ENCODE measurements at places on chromosomes 11 and 22.

DNA sequence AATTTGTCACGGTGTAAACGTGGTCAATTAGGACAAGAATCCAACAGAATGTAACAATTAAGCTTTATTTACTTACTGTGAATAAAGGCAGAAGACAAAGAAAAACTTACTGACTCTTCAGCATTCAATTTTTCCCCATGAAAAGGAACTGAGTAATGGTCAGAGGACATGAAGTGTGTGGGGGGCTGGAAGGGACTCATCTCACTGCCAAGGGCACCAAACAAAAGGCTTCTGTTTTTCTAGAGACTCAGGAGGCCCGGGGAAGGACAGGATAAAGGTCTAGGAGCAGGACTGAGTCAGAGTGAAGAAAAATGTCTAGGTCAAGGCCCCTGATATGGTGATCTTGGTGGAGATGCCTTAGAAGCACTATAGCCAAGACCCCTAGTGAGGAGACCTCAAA lies 564.2 kb upstream of the ANO5 start:
- DNase-seq, result no peak

GRCh38 chr11:43511959-43512358 lies 153.2 kb downstream of the TTC17 start:
- DNase-seq, result no peak

- DNase-seq, result no peak
These were observed 3.2 kb downstream of the ARHGEF12 start for GRCh38 chr11:120339394-120339890.

DNA sequence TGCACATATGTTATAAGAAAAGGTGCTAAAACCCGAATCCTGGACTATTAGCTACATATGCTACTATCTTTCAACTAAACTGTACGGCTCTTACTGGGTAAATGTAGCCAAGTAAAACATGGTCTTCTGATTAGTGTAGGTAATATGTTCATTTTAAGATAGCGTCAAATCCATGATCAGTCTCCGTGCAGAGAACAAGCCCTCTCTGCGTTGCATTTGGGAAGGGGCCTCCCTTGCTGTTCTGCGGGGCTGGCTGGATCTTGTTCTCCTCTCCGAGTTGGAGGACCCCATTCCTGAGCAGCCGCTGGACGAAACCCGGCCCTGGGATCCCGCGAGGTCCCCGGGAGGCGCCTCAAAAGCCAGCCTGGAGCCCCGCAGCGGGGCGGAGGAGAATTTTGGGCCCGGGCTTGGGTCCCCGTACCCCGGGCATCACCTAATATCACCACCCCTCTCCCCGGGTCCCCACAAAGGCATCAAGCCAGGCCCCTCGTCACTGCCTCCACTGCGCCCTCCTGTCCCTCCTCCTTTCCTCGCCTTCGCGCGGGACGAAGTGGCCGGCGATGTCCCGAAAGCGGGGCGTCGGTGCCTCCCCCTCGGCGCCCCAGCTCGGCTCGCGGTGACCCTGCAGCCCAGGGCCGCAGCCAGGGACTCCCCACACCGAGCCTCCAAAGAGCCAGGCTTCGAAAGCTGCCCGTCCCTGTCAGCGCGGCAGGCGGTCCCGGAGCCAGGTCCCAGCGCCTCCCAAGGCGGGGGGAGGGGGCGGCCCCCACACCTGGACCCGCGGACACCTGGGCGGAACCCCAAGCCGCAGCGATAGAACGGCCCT lies 54.5 kb upstream of the FBXO3 start:
- DNase-seq, result no peak

DNA sequence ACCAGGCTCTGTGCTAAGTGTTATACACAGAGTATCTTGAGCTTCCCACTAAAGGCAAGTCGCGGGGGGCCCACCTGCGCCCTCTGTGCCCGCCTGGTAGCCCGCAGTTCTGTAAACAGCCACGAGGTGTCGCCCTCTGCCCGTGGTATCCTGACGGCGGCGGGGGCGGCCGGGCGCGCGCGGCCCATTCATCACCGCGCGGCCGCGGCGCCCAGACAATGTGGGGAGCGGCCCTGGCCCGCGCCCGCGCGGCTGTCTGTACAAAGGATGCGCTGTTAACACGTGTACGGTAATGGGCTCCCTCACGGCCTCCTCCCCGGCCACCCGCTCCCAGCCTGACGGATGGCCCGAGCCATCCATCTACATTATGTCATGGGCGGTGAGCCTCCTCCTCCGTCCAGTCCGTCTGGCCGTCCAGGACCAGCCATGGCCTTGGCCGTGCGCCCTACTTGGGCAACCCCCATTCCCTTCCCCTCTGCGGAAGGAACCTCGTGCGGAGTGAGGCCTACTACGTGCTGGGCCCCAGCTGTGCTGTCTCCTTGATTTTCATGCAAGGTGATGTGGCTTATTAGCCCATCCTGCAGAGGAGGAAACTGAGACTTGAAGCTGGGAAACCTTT lies 99.4 kb downstream of the MIAT start:
- DNase-seq, result peak; percentile 75

DNA sequence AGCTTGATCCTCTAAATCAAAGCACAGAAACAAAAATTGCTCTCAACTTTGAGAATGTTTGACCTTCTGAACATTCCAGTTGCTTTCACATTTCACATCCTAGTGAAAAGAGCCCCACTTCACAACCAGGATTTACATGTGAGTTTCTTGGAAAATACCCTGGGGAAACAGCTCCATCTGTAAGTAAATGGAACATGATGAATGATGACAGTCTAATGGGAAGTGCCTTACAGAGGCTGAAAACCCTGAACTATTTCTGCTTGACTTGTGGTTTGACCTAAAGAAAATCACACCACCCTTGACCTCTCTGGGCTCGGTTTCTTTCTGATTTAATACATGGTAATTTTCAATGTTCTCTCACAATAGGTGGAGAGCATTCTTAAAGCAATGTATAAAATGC lies 499.4 kb upstream of the API5 start:
- no peak for DNase-seq

Measured in activated naive CD8-positive, alpha-beta T cell treated with anti-CD3 and anti-CD28 coated beads, Interleukin-2, amount 10 ng/mL, durations not matched to agents 7 days and 5 days (primary cell).